ENCODE measurements at places on chromosomes 5 and 9.
A peak's percentile ranks its signal among the peaks of the same experiment; 100 is the strongest.

DNA sequence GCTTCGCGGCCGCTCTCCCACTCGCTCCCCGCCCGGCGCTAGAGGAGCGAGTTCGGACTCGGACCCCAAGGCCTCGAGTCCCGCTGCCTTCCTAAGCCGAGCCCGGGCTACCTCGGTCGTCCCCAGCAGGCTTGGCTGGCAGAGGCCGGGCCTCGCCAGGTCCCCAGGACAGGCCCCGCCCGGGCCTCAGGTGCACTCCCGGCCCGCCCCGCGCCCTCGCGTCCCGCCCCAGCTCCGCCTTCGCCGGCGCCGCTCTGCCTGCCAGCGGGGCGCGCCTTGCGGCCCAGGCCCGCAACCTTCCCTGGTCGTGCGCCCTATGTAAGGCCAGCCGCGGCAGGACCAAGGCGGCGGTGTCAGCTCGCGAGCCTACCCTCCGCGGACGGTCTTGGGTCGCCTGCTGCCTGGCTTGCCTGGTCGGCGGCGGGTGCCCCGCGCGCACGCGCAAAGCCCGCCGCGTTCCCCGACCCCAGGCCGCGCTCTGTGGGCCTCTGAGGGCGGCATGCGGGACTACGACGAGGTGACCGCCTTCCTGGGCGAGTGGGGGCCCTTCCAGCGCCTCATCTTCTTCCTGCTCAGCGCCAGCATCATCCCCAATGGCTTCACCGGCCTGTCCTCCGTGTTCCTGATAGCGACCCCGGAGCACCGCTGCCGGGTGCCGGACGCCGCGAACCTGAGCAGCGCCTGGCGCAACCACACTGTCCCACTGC is at the start of gene SLC22A5:
SLC22A5 (plus strand) TSS at position 237 of the 707 bp plus-strand sequence; CDS start at position 500, 263 bp downstream.
- peak; percentile 47 for DNase-seq

GRCh38 chr5:127909066-127909465 is 174.5 kb upstream of the SLC12A2 start:
- no peak for DNase-seq

DNA sequence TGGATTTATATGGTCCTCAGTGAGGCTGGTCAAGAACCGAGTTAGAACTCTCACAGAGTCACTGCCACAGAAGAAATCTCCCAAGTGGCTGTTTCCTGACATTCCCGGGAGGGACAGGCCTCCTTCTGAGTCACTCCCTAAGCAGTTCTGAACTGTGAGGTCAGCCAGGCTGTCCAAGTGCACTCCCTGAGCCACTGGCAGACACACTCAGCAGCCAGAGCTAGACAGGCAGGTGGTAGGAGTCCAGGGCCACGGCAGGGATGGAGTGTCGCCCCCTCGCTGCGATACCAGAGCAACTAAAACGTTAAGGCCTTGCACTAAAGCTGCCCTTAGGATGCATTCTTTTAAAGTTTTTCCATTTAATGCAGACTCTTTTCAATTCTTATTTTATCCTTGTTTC is 3.4 kb downstream of the IL4 start:
- DNase-seq: no peak

DNA sequence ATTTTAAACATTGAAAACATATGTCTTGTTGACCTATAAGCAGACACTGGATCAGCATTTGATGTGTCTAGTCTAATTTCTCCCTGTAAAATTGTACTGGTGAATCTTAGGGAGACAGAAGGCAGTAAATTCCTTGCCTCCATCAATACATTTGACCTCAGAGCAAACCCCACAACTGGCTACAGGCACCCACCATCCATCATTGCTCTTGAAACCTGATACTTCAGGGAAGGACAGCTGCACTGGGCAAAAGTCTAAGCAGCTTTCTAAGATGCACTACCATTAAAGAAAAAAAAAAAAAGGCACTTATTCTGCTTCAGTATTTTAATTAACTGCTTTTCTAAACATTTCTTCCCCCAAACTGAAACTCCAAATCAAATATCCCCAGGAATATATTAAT is 1051.3 kb upstream of the DMAC1 start:
- no peak for DNase-seq

DNA sequence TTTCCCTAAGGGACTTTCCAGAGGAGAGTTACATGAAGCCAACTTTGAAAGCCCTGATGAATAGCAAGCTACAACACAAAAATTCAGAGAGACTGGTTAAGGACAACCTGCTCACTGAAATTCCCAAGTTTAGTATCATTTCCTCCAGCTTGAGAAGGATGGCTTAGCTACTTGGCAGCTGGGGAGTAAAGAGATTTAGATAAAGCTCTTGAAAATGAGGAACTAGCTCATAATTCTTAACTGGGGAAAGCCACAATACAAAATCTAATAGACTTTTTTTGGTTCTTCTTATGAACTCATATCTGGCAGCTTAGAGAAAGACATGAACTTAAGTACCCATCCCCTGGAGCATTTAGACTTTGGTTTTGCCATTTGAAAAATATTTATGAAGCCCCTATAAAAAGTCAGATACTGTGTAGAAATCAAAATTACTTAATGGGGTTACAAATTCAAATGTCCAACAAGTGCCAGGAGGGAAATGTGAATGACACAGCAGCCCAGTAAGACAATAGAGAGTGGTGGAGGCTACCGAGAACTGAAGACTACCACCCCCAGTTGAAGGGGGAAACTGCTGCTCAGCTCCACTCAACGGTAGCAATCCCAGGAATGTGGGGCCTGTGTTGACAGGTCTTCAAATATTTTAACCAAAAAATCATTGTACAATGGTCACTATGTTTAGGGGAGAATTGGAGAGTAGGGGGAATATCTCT is 79.4 kb upstream of the ADRB2 start:
- no peak for DNase-seq

- DNase-seq: no peak
These were observed 1087.7 kb upstream of the ARRDC3 start for GRCh38 chr5:92470770-92471169.

GRCh38 chr5:12636209-12636608 is 732.0 kb upstream of the CTNND2 start:
- no peak for DNase-seq

- no peak for DNase-seq
These were observed 680.8 kb downstream of the CETN3 start for GRCh38 chr5:89728750-89729149.

DNA sequence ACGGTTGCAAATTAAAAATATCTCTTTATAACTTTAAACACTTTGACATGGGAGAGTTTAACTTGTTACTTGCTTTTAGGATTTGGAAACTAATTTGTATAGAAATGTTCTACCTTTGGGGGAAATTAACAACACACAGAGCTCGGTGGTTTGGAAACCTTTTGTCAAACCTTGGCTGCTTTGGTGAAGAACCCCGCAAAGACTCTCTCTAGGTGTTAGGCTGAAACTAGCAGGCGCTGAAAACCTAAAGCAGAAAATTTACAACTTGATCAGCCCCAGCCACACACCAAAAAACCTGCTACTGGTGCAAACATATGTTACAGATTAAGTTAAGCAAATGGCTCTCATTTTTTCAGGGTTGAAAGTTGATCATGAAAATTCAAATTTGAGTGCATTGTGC is 25.8 kb downstream of the NR2F1 start:
- DNase-seq: no peak

- DNase-seq: no peak
These were observed 2.9 kb downstream of the SPTAN1 start for GRCh38 chr9:128555180-128555721.

DNA sequence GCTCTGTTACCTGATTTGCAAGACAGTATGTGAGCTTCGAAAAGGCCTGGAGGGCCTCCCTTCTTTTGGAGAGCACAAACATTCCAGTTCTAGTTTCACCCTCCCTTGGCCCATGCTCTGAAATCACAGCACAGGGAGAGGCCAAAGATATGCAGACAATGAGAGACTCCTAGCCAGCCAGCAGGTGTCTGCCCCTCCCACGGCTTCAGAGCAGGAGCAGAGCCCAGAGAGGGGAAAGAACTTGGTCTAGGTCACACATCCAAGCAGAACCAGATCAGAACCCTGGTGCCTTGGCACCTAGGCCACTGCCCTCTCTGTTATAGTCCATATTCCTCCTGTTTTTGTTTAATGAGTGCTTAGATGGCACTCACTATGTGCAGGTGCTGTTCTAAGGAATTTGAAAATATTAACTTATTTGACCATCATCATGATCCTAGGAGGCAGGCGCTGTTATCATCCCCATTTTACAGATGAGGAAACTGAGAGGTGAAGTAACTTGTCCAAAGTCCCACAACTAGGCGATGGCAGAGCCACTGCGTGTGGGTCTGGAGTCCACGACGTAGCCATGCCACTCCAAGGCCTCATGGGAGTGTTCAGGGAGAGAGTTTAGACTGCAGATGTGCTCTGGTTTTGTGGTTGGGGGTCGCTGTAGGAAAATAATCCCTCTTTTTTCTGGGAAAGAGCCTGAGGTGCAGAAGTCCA is 27.2 kb downstream of the TMOD1 start:
- no peak for DNase-seq

GRCh38 chr5:123438244-123438643 is 15.0 kb upstream of the CEP120 start:
- no peak for DNase-seq

- no peak for DNase-seq
These were observed 28.9 kb downstream of the DBH start for GRCh38 chr9:133665096-133665495.

- DNase-seq: no peak
These were observed 53.1 kb upstream of the TYRP1 start for GRCh38 chr9:12640016-12640587.

DNA sequence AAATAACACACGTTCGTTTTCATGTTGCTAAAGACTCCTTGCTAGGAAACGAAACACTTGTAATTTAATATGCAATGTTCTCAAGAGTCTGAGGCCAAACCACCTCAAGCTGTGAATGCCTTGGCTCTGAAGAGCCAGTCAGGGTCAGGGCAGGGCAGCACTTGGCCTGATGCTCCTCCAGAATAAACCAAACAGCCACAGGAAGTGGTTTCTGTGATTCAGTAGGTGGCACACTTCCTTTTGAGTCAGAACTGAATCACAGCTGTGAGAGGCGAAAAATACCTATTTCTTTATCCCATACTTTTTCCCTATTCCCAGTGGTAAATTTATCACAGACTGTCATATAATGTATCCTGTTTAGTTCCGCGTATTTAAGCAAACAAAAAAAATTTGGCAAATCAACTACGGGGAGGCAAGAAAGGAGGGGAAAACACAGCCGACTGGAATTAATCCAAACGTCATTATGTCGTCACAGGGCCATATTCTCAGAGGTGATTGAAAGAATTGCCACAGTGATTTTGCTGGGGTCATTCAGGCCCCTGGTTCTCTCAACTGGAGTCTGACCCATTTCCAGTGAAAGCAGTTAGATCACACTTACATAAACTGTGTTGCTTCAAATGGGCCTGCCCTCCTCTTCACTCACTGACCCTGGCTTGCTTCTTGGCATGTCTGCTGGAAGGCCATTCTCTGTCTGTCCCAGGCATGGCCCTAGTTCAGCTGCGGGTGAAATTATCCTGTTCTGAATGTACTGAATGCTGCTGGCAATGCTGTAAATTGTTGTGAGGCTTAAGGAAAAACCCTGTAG is 71.2 kb downstream of the ARRDC3 start:
- no peak for DNase-seq

GRCh38 chr9:34254141-34254913 is 74.7 kb downstream of the KIF24 start:
- DNase-seq: no peak

- DNase-seq: no peak
These were observed 52.5 kb downstream of the SPOCK1 start for GRCh38 chr5:137446615-137447014.

DNA sequence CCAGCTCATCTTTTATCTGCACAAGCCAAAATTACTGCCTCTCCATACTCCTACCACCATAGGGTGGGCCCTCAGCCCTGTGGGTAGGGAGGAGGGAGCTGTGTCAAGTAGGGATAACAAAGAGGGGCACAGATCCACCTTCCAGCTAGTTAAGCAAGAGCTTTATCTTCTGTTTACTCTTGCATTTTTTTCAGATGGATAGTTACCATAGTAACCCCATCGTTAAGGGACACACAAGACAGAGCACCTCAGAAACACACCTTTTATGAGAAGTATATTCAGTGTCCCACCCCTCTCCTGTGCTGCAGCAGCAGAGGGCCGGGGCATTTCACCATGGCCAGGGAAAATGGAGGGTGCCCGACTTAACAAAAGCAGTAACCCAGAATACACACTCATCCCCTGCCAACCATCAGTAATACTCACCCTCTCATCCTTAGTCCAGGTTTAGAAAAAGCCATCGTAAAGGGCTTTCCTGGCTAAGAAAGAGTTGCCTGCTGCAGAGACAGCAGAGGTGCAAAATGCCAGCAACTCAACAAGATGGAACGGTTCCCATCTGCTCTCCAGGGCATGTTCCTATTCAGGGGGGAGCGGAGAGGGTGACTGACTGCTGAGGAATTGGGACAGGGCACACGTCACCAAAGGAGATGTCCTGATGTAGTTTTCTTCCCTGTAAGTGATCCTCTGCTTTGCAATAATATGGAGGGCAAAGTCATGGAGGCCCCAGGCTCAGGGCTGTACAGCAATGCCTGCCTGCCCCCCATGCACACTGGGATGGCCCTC is 25.1 kb downstream of the MACROH2A1 start:
- DNase-seq: no peak

DNA sequence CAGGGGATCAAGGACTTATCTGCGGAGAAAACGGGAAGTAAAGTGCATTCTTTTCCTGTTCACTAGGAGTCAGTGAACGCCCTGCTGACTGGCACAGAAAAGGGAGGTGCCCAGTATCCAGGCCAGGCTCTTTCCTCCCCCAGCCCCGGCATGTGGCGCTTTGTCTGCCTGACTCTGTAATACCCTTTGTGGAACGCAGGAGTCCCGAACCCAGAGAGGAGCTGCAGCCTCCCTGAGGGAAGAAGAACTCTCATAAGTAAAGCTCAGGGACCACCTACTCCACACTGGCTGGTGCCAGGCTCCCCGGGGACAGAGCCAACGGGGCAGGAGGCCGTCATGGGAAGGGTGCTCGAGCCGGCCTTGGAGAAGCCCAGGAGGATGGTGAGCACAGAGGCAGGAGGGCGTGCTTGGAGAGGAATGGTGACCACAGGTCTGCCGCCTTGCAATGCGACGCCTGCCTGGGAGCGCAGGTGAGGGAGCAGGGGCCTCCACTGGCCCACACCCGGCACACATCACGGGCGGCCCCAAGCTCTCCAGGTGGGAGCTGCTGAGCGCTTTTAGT is 31.5 kb downstream of the VAV2 start:
- no peak for DNase-seq

DNA sequence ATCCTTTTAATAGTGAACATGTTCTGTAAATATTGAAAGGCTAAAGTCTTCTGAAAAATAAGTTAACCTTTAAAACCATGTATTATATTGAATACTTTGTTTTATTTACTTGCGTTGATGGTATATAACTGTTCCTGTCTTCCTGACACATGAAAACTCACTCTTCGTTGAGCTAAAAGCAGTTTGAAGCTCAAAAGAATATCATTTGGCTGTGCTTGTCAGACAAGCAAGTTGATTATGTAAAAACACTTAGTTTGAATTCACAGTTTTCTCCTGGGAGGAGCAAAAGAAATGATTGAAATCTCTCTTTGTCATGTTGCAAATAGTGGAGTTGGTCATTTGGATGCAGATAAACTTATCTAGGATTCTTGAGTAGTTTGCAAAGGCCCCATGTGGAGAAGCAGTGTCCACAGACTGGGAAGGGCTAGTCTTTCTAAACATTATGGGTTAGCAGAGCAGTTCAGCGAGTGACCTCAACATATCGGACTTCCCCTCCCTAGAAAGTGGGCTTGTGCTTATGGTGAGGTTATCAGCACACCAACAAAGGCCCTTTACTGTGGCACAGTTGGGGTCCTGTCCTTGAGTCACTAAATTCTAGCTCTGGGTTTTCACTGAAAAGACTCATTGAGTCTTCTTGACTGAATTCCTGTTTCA is 290.4 kb downstream of the CSNK1G3 start:
- no peak for DNase-seq

Measured in stimulated activated CD8-positive, alpha-beta memory T cell treated with anti-CD3 and anti-CD28 coated beads, Interleukin-15, amount 100 ng/mL, for 24 hours (primary cell).